Stimulated activated CD8-positive, alpha-beta memory T cell treated with anti-CD3 and anti-CD28 coated beads, Interleukin-4, amount 100 ng/mL, for 1 hour (primary cell): ENCODE measurements at places on chromosomes 1 and 21.

DNA sequence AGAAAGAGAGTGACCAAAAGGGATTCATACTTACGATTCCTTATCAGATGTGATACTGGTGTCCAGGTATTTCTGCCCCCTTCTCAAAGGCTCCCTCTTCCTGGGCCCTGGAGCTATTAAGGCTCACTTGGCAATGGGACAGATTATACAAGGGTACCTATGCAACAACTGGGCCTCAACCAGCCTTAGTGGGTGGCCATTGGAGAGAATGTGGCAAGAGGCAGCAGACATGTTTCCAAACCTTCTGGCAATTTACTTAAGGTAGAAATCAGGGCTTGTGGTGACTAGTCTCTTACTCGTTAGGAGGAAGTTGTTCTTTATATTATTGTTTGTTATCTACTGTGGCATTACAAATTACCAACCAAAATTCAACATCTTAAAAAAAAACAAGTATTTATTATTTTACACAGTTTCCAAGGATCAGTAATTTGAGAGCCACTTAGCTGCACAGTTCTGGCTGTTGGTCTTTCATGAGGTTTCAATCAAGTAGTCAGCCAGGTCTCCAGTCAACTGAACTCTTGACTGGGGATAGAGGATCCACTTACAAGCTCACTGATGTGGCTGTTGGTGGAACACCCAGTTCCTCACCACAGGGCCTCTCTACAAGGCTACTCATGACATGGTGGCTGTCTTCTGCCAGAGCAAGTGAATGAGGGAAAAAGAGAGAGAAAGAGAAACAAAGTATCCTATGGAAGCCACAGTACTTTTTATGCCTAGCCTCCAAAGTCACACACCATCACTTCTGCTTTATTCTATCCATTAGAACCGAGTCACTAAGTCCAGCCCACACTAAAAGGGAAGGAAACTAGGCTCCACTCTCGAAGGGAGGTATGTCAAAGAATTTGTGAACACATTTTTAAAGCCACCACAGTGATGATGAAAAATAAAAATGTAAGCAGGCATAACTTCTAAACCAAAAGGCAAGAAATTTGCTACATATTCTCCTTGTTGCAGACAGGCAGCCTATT lies 10.7 kb downstream of the ZNF648 start:
- DNase-seq, result no peak

DNA sequence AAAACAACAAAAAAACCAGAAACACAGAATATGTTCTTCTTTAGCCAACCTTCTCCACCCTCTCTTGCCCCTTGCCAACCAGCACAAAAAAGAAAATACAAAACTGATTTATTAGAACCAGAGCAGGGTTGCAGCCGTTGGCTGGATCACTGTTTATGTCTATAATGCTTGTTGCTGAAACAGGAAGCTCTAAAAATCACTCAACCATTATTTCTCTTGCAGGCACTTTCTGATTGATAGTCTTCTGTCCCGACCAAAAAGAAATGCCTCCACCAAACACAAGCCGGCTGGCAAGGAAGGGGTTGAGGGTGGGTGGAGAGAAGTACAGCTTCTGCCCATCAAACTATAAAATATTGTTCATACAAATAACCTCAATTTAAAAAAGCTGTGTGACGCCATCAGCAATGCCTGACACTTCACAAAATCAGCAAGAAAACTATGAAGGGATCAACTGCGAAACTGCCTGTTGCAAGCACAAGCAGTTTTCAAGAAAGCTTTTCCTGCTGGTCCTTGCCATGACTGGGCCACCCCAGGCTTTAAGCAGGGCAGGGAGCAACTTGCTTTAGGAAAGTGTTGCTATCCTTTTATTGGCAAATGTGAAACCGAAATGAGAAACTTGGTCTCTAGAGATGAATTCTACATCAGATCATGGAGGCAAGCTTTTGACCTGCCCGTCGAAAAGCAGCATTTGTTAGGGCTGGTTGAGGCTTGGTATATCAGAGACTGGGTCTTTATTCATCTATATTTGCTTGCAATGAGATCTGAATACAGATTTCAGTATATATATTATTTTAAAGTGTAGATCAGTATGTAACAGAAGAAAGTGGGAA lies 174.2 kb downstream of the RUNX1 start:
- no peak for DNase-seq

DNA sequence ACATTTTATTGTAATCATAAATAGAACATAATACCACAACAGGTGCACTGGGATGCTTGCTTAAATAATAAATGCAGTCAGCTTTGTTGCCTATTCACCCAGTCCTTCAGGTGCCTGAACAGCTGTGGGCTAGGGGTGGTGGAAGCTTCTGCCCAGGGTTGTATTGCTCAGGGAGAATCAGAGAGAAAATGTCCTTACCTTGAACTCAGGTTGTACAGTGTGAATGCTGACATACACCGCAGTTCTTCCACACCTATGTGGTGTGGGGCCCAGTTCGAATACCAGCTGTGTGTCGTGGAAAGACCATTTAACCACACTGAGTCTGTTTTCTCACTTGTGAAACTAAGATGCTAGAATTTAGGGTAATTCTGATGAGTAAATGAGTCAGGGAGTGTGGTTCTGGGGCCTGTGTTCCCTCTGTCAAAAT lies 115.7 kb upstream of the ATP1A1 start:
- no peak for DNase-seq

DNA sequence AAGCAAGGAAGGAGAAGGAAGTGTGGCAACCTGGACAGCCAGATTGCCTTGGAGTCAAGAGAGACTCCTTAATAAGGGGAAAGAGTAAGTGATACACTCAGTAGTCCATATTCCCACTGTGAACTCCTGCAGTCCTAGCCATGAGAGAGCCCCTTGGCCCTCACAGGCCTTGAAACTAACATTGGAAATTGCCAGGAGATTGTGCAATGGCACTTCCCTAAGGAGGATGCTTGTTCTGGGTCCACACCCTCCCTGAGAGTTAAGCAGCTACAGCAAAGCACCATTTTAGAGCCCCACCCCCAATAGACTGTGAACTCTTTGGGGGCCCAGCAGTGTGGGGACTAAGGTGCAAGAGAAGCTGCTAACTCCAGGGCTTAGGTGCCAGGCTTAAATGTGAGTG lies 367.7 kb upstream of the CAMK1G start:
- DNase-seq, result no peak

DNA sequence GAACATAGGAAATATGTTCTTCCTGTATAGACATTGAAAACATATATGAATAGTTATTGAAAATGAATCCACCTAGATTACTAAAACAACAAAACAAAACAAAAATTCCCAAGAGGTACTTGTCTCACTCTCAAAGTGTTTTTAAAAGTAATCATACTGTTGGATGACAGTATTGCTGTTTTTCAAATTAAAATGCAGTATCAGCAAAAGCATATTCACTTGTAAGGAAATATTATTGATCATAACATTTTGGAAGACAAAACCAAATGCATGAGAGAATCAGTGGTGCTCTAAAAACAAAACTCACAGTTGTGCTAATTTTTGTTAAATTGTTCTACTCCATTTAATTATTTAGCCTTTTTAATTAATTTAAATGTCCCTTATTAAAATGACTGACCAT lies 131.0 kb downstream of the COL11A1 start:
- no peak for DNase-seq

- peak; percentile 25 for DNase-seq
These were observed 6.4 kb upstream of the EPHA2 start for GRCh38 chr1:16162163-16162822.

DNA sequence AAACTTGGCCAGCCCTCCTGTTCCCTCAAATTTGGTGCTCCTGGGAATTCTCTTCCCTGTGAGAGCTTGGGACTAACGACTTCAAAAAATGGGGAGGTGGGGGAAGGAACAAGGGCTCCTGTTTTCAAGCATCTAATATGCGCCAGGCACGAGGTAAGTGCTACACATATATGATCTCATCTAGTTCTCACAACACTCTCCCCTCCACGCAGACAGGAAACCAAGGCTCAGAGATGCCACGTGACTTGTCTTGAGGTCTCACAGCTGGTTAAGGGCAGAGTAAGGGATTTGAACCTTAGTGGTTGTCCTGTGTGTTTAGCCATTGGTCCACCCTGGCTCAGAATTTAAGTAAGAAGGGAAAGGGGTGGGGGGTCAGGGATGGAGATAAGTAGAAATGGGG lies 125.9 kb downstream of the DMRTB1 start:
- DNase-seq, result peak; percentile 41

DNA sequence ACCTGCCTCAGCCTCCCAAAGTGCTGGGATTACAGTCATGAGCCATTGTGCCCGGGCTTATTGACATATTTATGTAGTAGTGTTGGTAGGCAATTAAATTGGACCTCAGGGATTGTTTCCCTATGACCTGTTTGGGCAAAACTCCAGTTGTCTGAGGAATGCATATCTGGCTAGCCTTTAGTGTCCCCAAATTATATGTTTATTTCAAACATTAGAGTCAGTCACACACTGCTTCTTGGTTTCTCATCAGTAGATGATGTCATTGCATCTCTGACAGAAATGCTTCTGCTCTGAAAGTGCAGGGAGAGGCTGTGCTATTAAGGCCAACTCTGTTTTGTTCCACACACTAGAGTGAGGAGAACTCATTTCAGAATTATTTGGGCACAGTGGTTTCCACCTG lies 12.5 kb downstream of the PIP5K1A start:
- DNase-seq, result no peak

DNA sequence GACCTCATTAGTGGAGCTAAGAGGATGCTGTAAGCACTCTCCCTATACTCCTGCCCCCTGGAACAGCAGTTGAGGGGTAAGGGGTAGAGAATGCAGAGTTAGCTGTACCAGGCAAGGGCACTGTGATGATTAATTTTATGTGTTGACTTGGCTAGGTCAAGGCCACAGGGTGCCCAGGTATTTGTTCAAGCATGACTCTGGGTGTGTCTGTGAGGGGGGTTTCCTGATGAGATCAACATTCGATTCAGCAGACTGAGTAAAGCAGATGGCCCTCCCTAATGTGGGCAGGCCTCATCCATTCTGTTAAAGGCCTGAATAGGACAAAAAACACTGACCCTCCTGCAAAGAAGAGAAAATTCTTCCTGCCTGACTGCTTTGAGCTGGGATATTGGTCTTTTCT lies 110.8 kb downstream of the KCND3 start:
- DNase-seq, result no peak

GRCh38 chr1:17877896-17878295 lies 122.8 kb downstream of the ACTL8 start:
- DNase-seq, result no peak

DNA sequence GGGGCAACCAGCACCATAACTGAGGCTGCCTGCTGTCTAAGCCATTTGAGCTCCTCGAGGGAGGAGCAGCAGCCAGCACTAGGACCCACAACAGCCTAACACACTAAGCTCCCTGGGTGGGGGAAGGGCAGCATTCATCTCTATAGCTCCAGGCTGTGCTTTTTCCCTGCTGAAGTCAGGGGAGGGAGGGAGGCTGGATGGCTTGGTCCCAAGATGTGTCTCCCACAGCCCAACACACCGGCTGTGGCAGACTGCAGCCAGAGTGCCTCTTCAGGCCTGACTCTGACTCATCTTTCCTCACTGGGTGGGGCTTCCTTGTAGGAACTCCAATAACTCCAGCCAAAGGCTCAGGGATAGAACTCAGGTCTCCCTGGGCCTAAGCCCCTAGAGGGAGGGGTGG lies 296.3 kb downstream of the PRDM2 start:
- DNase-seq, result no peak

- no peak for DNase-seq
These were observed 37.5 kb upstream of the LAPTM5 start for GRCh38 chr1:30795026-30795425.

- no peak for DNase-seq
These were observed 28.7 kb downstream of the PHC2 start for GRCh38 chr1:33402206-33402605.
